ENCODE measurements at places on chromosomes 1 and 21.
A peak's percentile ranks its signal among the peaks of the same experiment; 100 is the strongest.

- peak; percentile 73 for ATAC-seq
Observed at GRCh38 chr1:240935920-240936319, 324.0 kb upstream of the GREM2 start.

GRCh38 chr1:43217747-43218146 is 45.6 kb downstream of the CFAP57 start:
- no peak for ATAC-seq

DNA sequence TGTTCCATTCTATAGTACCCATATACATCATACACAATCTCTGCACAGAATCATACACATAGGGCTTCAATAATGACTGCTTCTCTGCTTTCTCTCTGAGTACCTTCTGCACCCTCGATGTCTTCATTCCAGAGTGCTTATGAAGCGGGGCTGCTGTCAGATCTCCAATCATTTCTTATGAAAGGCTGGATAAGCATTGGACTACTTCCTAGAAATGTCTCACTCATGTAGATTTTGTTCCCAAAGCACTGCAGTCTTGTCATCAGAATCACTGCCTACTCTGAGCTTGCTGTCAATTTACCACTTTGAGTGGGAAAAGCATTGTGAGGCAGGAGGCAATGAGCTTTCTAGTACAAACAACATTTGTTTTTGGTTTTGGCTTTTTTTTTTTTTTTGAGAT is 179.0 kb downstream of the SLC35F3 start:
- no peak for ATAC-seq

- peak; percentile 92 for ATAC-seq
Observed at GRCh38 chr1:15046487-15047165, 106.9 kb upstream of the TMEM51 start.

DNA sequence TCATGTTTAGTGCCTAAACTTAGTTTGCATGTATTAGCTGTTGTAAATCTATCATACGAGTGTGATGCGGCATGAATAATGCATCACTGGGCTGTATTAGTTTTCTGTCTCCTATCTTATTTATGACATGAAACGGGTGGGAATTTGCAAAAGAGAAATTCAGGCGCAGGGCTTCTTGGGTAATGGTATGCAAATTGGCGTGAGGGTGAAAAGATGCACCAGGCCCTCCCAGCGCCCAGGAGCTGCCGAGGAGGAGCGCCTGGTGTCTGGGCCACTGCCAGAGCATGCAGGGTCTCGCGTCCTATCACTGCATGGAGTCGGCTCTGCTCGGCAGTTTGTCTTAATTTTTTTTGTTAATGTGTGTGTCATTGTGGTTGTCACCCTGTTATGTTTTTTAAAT is 82.9 kb upstream of the ACTL8 start:
- peak; percentile 53 for ATAC-seq
